ENCODE measurements at places on chromosomes 6 and 20.

GRCh38 chr6:18203786-18204185 lies 48.6 kb downstream of the KDM1B start:
- DNase-seq = no peak

DNA sequence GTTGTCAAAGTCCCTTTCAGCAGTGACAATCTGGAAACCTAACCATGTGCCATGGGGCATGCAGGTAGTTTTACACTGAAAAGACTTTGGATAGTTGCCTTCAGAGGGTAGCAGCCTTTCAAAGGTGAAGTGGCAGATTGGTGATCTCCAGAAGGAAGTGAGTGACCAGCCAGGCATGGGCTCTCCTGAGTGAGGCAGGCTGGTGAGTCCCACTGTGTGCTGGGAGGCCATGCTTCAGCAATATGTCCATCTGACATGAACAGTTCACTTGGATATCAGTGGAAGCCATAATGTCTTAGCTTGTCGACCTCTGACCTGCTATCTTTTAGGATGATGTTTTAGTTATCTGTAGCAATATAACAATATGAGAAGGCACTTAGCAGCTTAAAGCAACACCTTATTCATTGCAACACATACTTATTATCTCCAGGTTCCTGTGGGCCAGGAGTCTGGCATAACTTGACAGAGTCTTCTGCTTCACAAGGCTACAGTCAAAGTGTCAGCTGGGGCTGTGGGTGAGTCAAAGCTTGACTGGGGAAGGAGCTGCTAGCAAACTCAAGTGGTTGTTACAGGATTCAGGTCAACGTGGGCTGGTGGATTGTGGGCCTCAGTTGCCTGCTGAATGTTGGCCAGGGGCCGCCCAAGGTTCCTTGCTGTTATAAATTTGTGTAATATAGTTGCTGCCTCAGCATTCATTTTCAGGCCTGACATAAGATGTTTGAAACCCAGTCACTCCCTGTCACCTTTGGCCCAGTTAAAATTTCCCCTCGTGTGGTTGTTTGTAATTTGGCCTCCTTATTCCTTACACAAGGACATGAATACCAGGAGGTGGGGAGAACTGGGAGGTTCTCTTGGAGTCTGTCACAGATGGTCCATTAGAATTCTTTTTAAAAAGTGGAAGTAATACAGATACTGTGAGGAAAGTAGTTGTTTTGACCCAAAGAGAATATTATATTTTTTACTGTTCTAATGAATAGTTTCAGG lies 100.2 kb downstream of the UST start:
- DNase-seq = no peak

DNA sequence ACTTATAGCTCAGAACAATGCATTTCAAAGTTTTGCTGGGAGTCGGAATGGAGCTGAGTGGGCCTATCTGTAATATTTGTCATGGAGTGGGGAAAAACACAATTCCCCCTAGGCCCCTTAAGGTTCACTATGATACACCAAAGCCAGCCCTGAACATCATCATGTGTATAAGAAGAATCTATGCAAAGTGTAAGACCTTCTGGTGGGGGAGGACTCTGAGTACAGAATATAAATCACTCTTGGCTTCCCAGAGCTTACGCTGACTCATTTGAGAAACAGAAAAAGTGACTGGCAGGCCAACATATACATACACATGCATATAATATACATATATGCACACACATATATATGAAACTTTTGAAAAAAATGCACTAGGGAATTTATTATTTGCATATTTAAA lies 54.1 kb upstream of the UBR2 start:
- no peak for DNase-seq

DNA sequence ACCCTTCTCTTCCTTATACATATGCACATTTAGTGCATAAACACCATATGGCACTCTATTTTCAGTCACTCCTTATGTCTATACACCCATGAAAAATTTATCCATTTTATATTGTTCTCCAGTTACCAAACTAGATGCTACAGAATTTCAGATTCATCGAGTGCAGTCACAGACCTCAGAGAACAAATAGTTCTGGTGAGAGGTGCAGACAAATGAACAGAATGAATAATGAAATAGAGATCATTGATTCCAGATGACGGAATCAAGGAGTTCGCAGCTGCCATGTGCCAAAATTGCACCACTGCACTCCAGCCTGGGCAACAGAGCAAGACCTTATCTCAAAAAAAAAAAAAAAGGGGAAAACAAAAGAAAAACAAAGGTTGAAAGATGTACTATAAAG lies 214.8 kb upstream of the CEP162 start:
- no peak for DNase-seq

GRCh38 chr20:37776049-37776448 lies 82.2 kb downstream of the CTNNBL1 start:
- no peak for DNase-seq

- DNase-seq = peak; percentile 51
Measured at GRCh38 chr6:41705996-41706835, 29.2 kb downstream of the TFEB start.

DNA sequence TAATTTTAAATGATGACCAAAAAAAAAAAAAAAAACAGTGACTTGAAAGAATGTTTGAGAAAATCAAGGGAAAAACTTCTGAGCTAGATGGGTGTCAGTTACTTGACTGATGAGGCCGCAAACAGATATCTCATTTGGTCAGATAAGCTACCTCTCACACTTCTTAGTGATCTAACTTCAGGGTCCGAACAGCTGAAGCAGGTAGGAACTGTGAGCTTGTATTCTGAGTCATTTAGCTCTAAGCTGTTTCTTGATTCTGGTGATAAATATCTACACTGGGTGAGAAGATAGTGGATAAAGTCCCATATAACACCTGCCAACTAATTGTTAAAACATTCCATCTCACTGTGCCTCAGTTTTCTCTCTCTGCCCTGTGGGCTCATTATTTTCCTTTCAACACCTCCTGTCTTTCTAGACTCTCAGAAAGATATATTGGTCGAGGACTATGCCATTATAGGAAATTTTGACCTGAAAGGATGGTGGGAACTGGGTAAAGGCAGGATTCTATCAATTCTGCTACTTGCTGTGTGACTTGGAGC lies 7.7 kb downstream of the KIF3B start:
- no peak for DNase-seq

DNA sequence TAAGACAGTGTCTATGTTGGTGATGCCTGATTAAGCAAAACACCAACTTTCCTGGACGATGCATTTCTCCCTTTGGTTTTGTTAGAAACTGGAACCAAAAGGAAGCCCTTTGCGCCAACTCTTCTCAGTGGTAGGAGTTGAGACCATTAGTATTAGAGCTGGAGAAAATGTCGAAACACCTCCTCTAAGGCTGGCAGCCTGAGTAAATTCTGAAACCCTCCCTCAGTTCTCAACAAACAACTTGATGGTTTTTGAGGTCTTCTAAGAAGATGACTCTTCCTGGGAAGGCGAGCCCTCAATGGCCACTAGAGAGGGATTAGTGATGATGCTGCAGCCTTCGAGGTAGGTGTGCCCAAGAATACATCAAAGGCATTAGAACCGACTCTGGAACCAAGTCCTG lies 78.4 kb upstream of the CCN6 start:
- DNase-seq = no peak

GRCh38 chr6:135382182-135382628 lies 115.3 kb downstream of the AHI1 start:
- no peak for DNase-seq

- DNase-seq = no peak
Measured at GRCh38 chr20:45822857-45823256, 4.3 kb downstream of the TNNC2 start.

DNA sequence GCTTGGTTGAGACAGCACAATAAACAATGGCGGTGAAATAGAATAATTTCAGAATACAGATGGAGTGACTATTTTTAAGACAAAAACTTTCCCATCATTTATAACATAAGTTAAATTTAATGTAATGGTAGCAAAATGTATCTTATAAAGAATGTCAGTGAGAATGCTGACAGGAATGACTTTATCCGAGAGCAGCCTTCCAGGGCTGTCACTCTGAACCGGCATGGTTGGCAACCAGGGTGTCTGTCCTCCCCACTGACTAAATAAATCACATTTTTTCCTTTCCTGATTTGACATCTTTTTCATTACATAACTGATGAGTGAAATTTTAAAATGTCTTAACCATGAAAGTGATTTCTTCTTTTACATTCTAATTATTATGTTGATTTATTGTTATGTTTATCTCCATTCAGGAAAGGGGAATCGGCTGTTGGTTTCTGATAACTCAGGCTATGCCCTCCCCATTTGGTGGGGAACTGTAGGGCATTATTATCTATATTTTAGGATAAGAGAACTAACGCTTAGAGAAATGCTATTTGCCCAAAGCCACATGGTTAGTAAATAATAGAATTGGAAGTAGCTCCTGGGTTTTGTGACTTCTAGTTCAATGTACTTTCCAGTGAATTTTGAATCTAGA lies 109.2 kb upstream of the OGFRL1 start:
- DNase-seq = no peak

- no peak for DNase-seq
Measured at GRCh38 chr6:167233490-167233889, 57.6 kb upstream of the UNC93A start.

DNA sequence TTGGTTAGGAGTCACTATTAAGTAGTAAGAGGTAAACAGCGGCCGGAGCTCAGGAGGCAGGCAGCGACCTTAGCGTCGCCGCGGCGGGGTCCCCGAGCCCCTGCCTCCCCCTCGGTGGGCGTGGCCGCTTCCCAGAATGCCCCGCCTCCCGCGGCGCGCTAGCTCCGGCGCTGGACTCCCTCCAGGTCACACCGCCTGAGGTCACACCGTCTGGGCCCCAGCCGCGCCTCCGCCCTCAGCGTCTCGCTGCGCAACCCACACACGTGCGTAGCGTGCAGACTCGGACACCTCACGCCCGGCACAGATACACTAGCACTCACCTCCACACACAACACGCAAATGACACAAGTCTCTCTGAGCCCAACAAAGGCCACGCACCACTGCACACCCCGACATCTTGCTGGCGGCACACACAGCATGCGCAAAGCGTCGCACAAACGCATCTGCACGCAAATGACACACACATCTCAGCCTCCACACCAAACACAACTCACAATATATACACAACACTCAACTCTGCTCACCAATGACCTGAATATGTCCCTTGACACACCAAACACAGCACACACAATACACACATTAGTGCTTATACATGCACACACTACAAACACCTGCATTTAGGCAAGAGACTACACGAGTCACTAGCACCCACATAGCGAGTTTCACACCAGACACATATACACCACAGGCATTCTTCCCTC lies 17.6 kb upstream of the CDKN1A start:
- DNase-seq = no peak

GRCh38 chr20:59673998-59674445 lies 69.7 kb downstream of the PHACTR3 start:
- DNase-seq = no peak

- no peak for DNase-seq
Measured at GRCh38 chr6:21327326-21328112, 266.0 kb upstream of the SOX4 start.

DNA sequence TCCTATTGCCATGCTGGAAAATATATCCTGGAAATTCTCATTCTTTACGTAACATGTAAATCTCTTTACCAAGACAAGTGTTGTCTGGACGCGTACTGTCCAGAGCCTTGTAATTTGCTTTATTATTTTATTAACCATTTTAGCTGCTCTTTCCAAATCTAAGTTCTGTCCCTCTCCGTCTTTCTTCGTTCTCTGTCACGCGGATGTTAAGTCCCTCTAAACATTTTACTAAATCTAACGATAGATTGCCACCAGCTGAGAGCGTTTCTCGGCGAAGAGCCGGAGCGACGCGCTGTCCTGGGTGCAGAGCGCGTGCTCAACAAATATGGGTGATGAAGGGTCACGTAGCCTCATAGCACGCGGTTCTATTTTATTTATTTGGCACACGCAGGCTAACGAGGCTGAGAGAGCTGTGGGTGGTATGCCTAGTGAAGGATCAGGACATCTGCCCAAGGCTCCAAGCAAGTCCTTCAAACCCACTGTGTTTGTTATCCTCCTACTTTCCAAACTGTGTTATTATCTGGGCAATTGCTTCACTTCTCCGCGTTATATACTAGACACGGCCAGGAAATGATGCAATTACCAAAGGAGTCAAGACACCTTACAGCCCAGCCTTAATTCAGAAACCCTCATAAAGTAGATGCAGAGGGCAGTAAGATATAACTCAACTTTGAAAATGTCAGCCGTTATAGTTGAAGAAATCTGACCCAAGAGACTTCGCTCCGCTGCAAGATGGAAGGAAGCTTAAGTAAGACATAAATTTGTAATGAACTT lies 10.0 kb upstream of the NCOA7 start:
- peak; percentile 45 for DNase-seq

GRCh38 chr6:148583631-148584030 lies 163.2 kb upstream of the UST start:
- DNase-seq = no peak

DNA sequence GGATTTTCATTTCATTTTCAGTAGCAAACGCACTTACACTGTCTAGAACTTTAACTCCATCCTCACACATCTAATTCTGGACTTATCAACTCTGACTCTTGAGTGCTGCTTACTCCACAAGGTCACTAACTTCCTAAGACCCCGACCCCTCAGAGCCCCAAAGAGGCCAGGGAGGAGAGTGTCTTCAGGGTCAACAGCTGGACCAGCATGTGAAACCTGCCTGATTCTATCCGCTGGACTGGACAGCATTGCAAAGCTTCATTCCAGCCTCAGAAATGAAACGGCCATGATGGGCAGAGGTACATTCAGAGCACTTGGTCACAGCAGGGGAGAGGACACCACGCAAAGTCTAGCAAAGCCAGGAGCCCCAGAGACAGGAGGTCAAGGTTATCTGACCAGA lies 9.1 kb downstream of the RNASET2 start:
- DNase-seq = no peak
